Effector memory CD4-positive, alpha-beta T cell (primary cell): ENCODE measurements at places on chromosomes 1 and 21.

- DNase-seq = no peak
Measured at GRCh38 chr21:34198231-34199120, 125.1 kb downstream of the MRPS6 start.

DNA sequence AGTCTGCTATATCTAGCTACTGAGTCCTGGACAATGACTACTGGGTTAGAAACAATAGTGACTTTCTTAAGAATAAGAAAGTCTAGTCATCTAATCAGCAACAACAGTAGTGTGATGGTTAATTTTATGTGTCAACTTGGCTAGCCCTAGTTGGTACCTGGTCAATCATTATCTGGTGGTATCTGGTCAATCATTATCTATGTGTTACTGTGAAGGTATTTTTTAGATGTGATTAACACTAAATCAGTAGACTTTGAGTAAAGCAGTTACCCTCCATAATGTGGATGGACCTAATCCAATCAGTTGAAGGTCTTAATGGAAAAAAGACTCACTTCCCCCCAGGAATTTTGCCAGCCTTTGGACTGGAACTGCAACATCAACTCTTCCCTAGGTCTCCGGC, 312.6 kb downstream of the SIPA1L2 start:
- DNase-seq = no peak

- DNase-seq = no peak
Measured at GRCh38 chr1:164891615-164892014, 332.6 kb downstream of the PBX1 start.

DNA sequence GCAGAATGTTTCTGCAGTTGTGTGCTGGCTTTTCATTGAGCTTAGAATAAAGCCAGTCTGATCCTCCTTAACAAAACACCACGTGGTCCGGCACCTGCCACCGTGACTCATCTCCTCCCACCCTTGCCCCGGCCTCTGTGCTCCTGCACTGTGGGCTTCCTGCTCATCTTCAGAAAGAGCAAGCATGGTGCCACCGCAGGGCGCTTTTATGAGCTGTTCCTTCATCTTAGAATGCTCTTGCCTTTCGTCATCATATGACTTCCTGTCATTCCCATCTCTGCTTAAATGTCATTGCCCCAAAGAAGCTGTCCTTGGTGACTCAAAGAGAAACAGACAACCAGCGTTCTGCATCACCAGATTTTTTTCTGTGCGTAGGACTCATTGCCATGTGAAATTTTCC, 117.8 kb downstream of the HHAT start:
- DNase-seq = peak; percentile 22

GRCh38 chr1:92201973-92202372, 15.7 kb upstream of the C1orf146 start:
- no peak for DNase-seq

DNA sequence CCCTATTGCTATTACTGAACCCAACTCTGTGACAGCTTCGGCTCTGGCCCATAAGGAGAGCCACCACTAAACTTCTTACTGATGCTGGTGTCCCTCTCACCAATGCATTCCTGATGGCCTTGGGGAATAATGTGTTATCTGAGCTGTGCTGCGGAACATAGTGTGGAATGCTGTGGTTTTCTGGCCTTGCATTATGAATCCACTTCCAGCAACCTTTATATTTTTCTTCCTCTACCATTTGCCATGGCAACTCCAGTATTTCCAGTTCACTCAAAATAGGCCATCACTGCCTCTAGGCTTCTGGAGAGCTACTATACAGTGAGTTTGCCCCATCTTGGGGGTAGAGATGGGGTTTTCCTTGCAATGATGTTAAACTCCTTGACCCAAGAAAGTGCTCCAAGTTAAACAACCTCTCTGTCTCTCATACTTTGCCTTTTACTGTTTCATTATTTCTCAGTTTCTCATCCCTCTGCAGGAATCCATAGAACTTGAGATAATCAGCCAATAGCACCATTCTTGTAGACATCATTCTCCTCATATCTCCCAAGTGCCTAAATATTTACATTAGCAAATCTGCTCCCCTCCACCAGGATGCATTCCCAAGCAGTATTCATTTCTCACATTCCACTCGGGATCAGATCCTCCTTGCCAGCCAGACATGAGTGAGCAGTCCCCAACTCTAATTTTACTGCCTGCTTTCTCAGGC, 11.1 kb upstream of the RAVER2 start:
- no peak for DNase-seq

GRCh38 chr1:76547916-76548315, 319.4 kb upstream of the ST6GALNAC5 start:
- no peak for DNase-seq

- no peak for DNase-seq
Measured at GRCh38 chr1:70386121-70386520, 24.9 kb upstream of the CTH start.

- DNase-seq = no peak
Measured at GRCh38 chr1:3672231-3672970, 20.1 kb downstream of the TP73 start.

DNA sequence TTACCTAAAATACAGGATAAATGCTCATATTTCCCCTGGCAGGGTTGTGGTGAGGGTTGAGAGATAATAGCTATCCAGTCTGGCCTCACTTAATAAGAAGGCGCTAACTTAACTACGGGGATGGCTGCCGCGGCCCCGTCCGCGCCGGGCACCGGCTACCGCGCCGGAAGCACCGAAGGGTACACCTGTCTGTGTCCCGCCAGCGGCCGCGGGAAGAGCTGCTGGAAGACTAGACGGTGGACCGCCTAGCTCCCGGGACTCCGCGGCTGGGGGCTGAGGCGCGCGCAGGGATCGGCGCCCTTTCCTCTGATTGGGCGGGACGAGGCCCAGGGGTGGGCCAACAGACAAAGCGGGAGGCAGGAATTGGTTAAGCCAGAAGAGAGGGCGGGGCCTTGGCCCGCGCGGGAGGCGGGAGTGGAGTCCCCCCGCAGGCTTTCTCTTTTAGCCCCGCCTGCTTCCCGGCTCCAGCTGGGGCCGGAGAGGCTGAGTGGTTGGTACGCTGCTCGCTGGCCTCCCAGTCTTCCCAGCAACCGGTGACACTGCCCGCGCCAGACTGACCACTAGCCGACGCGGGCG, at the start of gene ZNF672:
Gene ZNF672 (plus strand): TSS at position 444 of the 576 bp plus-strand sequence. CDS start 9,051 bp downstream, outside the sequence.
- peak; percentile 89 for DNase-seq

GRCh38 chr1:167401260-167401873, 117.0 kb downstream of the CD247 start:
- DNase-seq = peak; percentile 34

GRCh38 chr21:19322360-19322759, 918.8 kb upstream of the TMPRSS15 start:
- DNase-seq = no peak

DNA sequence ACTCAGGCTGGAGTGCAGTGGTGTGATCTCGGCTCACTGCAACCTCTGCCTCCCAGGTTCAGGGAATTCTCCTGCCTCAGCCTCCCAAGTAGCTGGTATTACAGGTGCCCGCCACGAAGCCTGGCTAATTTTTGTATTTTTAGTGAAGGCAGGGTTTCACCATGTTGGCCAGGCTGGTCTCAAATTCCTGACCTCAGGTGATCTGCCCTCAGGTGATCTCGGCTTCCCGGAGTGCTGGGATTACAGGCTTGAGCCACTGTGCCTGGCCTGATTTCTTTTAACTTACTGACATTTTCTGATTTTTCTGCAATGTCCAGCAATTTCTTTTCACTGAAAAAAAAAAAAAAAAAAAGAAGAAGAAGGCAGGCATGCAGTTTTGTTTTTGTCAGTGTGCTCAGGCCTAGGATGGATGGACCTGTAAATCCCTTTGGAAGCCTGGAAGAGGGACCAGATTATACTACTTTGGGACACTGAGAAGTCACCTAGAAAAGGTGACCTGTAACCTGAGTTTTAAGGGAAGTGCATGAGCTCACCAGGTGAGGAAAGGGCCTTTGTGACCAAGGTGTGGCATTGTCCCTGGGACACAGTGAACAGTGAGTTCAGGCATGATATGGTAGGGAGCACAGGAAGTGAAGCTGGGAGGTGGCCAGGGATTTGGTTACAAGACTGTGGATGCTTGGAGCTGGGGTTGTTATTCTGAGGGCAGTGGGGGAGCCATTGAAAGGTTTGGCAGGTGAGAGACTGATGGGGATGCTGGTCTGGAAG, 2.7 kb upstream of the TMEM61 start:
- DNase-seq = no peak

GRCh38 chr1:90973897-90974798, 47.7 kb downstream of the ZNF644 start:
- DNase-seq = no peak

GRCh38 chr1:115529216-115529897, 112.4 kb upstream of the VANGL1 start:
- DNase-seq = no peak

GRCh38 chr1:63640633-63641567, 47.7 kb downstream of the PGM1 start:
- DNase-seq = no peak

- DNase-seq = no peak
Measured at GRCh38 chr1:115255154-115255553, 82.9 kb downstream of the NGF start.

GRCh38 chr1:207922554-207922953, 11.6 kb upstream of the CD34 start:
- DNase-seq = no peak

DNA sequence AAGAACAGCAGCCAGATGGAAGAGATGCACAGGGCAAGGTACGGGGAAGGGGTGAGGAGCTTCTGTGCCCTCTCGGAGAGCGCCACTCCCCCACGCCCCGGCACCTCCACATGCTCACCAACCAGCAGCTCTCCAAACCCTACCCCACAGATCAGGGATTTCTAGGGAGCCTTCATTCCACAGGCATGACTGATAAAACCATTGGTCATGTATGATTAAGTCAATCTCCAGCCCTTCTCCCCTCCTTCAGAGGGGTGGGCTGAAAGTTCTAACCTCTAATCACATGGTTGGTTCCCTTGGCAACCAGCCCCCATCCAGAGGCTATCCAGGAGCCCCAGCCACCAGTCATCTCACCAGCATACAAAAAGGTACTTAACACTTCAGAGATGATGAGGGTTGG, 144.7 kb downstream of the TGFBR3 start:
- no peak for DNase-seq

GRCh38 chr1:184970691-184971161, 3.6 kb downstream of the NIBAN1 start:
- DNase-seq = no peak

DNA sequence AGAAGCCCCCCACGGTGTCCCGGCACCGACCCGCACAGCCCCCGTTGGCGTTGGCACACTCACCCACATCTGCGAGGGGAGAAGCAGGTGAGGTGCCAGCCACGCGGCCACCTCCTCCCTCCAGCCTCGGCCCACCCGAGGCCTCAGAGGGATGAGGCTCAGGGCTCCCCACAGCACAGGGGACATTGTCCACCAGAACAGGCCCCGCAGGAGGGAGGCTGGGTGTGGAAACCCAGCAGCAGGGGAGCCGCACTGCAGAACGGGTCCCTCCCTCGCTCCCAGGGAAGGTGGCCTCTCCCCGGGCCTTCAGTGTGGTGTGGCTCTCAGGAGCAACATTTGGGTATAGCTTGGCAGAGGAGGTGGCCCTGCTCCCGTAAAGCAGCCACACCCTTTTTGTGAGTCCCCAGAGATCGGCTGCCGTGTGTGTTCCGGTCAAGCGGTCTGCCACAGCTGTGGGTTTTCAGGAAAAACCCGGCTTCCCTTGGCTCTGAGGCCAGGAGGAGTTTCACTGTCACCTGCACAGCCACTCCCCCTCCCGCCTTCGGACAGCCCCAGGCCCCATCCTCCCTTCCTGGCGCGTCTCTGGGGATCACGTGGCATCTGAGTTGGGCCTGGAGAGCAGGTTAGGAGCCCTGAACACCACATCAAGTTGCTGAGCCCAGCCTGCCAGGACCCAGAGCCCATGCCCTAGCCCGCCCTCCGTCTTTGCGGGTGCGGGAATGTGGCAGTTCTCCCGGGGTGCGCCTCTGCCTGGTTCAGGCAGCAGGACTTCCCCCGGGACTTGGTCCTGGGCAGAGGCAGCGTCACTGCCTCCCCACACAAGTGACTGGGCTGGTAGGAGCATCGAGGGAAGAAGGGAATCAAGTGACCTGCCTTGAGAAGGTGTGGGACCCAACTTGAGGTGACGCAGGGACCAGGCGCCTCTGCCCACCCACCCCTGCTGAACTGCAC, 64.0 kb downstream of the MEGF6 start:
- no peak for DNase-seq

DNA sequence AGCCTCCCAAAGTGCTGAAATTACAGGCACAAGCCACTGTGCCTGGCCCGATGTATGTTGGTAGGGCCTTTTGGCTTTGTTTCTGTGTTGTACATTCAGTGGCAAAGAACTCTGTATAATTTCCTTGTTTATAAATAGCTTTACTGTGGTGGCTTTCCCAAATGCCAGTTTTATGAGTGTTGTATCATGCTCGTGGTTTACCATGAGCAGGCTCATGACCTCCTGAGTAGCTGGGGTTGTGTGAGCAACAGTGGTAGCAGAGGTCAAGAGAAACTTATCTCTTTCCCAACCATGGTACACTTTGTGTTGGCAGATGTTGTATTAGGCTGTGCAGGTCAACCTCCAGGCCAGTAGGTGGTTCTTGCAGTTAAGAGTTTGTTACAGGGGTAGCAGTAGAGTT, 420.4 kb upstream of the BEND5 start:
- no peak for DNase-seq
